ENCODE measurements at places on chromosomes 7 and 10.

DNA sequence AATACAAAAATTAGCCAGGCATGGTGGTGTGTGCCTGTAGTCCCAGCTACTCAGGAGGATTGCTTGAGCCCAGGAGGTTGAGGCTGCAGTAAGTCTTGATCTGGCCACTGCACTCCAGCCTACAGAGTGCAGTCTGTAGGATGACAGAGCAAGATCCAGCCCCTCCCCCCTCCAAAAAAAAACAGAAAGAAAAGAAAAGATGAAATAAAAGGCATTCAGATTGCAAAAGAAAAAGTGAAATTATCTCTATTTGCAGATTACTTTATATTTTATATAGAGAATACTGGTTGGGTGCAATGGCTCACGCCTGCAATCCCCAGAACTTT lies 20.7 kb upstream of the ZMIZ2 start:
- no peak for DNase-seq

DNA sequence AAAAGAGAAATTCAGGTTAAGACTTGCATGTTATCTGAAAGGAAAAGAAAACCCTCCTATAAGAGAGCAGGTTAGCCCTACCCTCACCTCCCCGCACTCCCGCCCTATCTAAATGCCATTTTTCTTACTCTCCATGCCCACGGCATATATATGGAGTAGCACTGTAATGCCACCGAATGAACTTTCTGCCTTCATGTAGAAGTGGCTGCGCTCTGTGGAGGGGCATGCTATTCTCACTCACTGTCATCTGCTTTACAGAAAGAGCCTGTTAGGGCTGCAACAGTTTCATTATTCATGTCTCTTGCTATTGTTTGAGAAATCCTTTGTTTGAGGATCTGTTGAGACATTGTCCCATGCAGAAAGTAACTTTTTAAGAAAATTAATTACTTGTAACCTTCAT lies 1190.6 kb downstream of the SORCS1 start:
- DNase-seq: no peak

- DNase-seq: no peak
Observed at GRCh38 chr7:53485354-53485753, 449.9 kb downstream of the POM121L12 start.

- DNase-seq: peak; percentile 64
Observed at GRCh38 chr10:110456523-110457091, 41.1 kb upstream of the DUSP5 start.

- DNase-seq: peak; percentile 97
Observed at GRCh38 chr7:47757921-47758411, 176.1 kb upstream of the TNS3 start.

GRCh38 chr10:21499701-21500577 lies 25.5 kb downstream of the SKIDA1 start:
- no peak for DNase-seq

DNA sequence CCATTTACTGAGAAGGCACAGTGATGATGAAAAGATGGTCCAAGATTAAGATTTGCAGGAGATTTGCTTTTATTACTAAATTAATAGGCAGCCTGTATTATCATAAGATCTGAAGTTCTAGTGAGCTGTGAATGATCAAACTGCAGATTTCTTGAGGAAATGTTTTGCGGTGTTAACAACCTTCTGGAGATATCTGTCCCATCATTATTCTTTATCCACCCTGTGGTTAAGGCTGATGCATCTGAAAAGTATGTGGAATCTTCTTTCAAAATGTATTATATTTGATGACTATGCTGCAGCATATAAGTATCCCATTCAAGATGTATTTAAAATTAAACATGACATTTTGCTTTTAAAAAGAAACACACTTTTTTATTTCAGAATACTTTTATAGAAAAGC lies 150.3 kb downstream of the POLR1F start:
- DNase-seq: peak; percentile 93

DNA sequence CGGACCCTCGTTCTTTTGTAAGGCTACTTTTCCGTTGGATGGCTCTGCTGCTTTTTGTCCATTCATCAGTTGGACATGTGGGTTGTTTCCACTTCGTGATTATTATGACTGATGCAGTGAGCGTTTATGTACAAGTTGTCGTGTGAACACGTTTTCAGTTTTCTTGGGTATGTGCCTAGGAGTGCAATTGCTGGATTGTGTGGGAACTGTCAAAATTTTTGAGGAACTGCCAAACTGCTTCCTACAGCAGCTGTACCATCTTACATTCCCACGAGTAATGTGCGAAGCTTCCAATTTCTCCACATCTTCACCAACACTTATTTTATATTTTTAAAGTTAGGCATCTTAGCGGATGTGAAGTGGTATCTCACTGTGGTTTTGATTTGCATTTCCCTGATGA lies 10.4 kb downstream of the FKBP6 start:
- DNase-seq: no peak

DNA sequence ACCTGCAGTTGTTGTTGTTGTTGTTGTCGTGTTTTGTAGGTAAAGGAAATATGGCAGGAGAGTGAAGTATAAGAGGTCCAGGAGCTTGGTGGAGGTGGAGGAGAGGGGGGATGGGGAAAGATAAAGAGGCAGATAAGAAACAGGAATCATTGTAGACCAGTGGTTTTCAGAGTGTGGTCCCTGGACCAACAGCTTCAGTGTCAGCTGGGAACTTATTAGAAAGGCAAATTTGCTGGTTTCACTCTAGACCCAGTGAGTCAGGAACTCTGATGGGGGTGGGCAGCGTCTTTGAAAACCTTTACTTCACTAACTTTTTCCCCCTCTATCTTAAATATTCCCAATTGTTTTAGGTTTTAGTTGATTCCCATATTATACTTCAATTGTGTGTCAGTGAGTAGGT lies 241.5 kb downstream of the AUTS2 start:
- no peak for DNase-seq

DNA sequence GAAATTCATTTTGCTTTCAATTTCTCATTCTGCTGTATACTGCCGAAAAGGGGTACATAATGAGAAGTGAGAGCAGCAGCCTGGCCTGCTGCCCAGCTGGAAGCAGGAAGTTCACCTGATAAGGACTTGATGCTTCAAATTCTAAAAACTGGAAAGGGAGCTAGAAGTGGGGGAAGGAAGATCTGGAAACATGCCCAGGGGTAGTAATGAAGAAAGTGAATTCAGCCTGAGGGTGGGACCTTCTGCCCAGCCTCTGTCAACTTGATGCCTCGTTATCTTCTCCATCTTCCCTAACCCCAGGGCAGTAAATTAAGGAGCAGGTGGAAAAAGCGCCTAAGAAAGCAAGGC lies 69.4 kb downstream of the ARMH3 start:
- peak; percentile 48 for DNase-seq

- no peak for DNase-seq
Observed at GRCh38 chr7:141167381-141167964, 93.6 kb downstream of the TMEM178B start.

- peak; percentile 98 for DNase-seq
Observed at GRCh38 chr10:117541909-117542705, 439 bp upstream of the EMX2 start.

DNA sequence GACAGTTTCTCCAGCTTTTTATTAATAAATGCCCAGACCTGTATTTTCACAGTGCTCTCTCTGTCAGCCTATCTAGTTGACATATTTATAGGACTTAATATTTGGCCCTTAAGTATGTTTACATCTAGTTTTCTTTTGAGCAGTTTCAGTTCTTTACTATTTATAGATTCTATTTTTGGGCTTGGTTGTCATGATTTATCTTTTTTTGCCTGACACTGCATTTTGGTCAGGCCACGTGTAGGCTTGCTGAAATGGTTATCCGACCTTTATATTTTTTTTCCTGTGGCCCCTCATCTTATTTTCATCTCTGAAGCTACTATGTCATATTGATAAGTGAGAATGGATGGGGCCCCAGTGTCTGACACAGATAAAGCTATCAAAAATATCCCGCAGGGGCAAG lies 515.4 kb upstream of the FZD8 start:
- no peak for DNase-seq

- DNase-seq: no peak
Observed at GRCh38 chr10:101843032-101844021, at the start of gene KCNIP2. TSS of gene KCNIP2 (minus strand) at chr10:101843800. CDS start at chr10:101843568, 232 bp downstream.
